Caco-2 (cell line): ENCODE measurements at places on chromosomes 7 and 10. TPM values are rescaled to one million over a fixed set of nuclear protein-coding genes. Genes with fewer than 3 reads are reported as not detected.

Gene PROSER2
- total RNA-seq = 123 and 134 TPM in 2 replicates

Gene AKR1C1
- 27.1 and 28.4 TPM in 2 replicates for total RNA-seq

Gene MBLAC1
- 3.2 and 3.7 TPM in 2 replicates for total RNA-seq

Gene TMEM270
- not detected in 2 replicates for total RNA-seq

Gene BAG3
- 30.7 and 31.6 TPM in 2 replicates for total RNA-seq

Gene CDK1
- 193 and 199 TPM in 2 replicates for total RNA-seq

Gene NFE2L3
- total RNA-seq = 38.4 and 39.2 TPM in 2 replicates

Gene PDE6C
- total RNA-seq = not detected in 2 replicates

Gene GAD2
- not detected in 2 replicates for total RNA-seq

Gene CALCR
- 0.30 TPM in 1 of 2 replicates, not detected in the other for total RNA-seq

Gene TMEM236
- 0.60 and 0.64 TPM in 2 replicates for total RNA-seq

Gene TAS2R39
- not detected in 2 replicates for total RNA-seq

Gene AGBL3
- 5.3 and 6.1 TPM in 2 replicates for total RNA-seq

Gene ZCCHC24
- total RNA-seq = 2.5 and 3.1 TPM in 2 replicates

Gene OR2A25
- not detected in 2 replicates for total RNA-seq

Gene ADAM12
- not detected in 2 replicates for total RNA-seq

Gene DGKB
- total RNA-seq = 0.39 TPM in 1 of 2 replicates, not detected in the other

Gene KCNMA1
- total RNA-seq = 20.7 and 23.9 TPM in 2 replicates

Gene FAM241B
- total RNA-seq = 24.9 and 30.2 TPM in 2 replicates

Gene MINDY4
- total RNA-seq = 2.0 and 2.1 TPM in 2 replicates

Gene PVRIG
- not detected in 2 replicates for total RNA-seq

Gene SEMA3C
- 25.8 and 32.1 TPM in 2 replicates for total RNA-seq

Gene HMX2
- total RNA-seq = 1.4 and 1.7 TPM in 2 replicates

Gene RHOBTB1
- total RNA-seq = 18.3 and 19.9 TPM in 2 replicates

Gene UBTD1
- 11.4 and 11.7 TPM in 2 replicates for total RNA-seq

Gene MYOZ1
- total RNA-seq = 0.35 and 0.52 TPM in 2 replicates

Gene EGR2
- total RNA-seq = 0.30 and 0.61 TPM in 2 replicates

Gene GATA3
- total RNA-seq = 27.7 and 32.0 TPM in 2 replicates

Gene C7orf57
- total RNA-seq = not detected in 2 replicates

Gene SPACDR
- 0.41 and 0.84 TPM in 2 replicates for total RNA-seq

Gene PAPOLB
- total RNA-seq = not detected in 2 replicates
